ENCODE measurements at places on chromosomes 5 and 9. TPM values are rescaled to one million over a fixed set of nuclear protein-coding genes. Genes with fewer than 3 reads are reported as not detected.
A peak's percentile ranks its signal among the peaks of the same experiment; 100 is the strongest.

Gene CHSY3
- polyA plus RNA-seq = 0.37 TPM

Gene EMB
- 41.6 TPM for polyA plus RNA-seq

Gene NPDC1
- polyA plus RNA-seq = 10.6 TPM

Gene DCTN4
- polyA plus RNA-seq = 44.3 TPM

Gene MPDZ
- polyA plus RNA-seq = 9.0 TPM

Gene GPR151
- polyA plus RNA-seq = not detected

Gene CKMT2
- polyA plus RNA-seq = not detected

Gene NR2F1-AS1
- 0.33 TPM for polyA plus RNA-seq

Gene SAXO1
- polyA plus RNA-seq = not detected

Gene S1PR3
- 4.1 TPM for polyA plus RNA-seq

Gene FAM221B
- polyA plus RNA-seq = not detected

Gene MRPL36
- polyA plus RNA-seq = 152 TPM

Gene CMBL
- 12.6 TPM for polyA plus RNA-seq

Gene PCDHGA8
- 0.09 TPM for polyA plus RNA-seq

Gene IFNA2
- polyA plus RNA-seq = not detected

- DNase-seq = no peak
Measured at GRCh38 chr9:136527721-136528710, 17.8 kb downstream of the NOTCH1 start.

GRCh38 chr5:52881468-52881867, 93.8 kb downstream of the ITGA1 start:
- DNase-seq = no peak

- no peak for DNase-seq
Measured at GRCh38 chr5:128082551-128083032, 974 bp upstream of the SLC12A2 start.

GRCh38 chr5:73596705-73597328, 29.2 kb upstream of the ARHGEF28 start:
- DNase-seq = no peak

- no peak for DNase-seq
Measured at GRCh38 chr9:87592554-87593358, 95.1 kb downstream of the DAPK1 start.

DNA sequence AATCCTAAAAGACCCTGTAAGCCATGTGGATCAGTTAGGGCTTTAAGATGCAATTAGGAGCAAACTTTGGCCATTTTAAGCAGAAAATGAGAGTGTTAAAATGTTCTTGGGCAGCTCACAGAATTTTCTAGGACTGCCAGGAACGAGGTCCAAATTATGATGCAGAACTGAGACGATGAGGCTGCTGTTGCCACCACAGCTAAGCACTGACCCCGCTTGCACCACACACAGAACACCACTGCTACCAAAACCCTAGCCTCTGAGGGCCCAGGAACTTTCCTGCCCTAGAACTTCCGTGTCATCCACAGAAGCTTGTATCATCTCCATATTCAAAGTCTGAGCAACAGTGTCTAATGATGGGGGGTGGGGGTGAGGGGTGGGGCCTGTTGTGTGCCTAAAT, 41.0 kb upstream of the PCSK1 start:
- no peak for DNase-seq

DNA sequence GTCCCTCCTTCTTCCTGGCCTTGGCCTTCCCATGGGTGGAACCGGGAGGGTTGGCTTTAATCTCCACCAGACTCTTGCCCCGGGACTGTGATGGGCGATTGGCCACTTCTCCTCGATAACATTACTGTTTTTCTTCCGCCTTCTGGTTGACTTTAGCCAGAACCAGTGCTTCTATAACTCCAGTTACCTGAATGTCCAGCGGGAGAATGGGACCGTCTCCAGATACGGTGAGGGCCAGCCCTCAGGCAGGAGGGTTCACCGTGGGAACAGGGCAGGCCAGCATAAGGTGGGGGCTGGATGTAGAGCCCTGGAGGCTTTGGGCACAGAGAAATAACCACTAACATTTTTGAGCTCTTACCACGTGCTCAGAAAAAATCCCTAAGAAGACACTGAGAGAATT, 967 bp downstream of the ORM2 start:
- DNase-seq = no peak

GRCh38 chr5:150062216-150062922, 24.0 kb downstream of the CSF1R start:
- no peak for DNase-seq

- no peak for DNase-seq
Measured at GRCh38 chr9:98321269-98321668, 65.8 kb upstream of the TBC1D2 start.

- DNase-seq = peak; percentile 21
Measured at GRCh38 chr5:39424736-39425637, at the start of gene DAB2. Gene DAB2 (minus strand): TSS chr5:39424980. CDS start chr5:39394320, 30,660 bp downstream.

- peak; percentile 98 for DNase-seq
Measured at GRCh38 chr5:143008809-143009521, 238.8 kb downstream of the ARHGAP26 start.

- no peak for DNase-seq
Measured at GRCh38 chr9:7298123-7298522, 501.5 kb downstream of the DMAC1 start.

DNA sequence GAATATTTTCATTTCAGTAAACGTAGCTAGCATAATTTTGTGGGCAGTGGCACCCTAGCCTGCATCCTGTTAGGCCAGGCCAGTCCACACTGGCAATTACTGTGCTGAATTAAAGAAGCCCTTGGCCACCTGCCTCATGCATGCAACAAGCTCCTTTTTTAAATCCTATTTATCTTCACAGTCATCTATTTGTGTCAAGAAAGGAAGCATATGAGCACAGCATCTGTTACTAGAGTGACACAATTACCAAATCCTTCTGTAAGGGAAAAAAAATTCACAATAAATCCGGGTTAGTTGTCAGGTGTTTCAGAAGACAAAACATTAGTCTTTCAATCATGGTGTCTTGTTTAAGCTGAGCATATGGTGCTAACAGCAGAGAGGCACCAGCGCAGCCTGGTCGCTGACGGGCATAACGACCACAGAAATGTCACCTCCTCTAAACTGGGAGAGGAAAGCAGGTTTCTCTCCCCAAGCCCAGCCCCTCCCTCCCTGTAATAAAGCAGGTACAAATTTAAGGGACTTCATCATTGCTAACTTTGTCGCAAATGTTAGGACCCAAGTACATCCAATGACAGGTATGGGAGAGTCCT, 520.6 kb downstream of the CTNND2 start:
- DNase-seq = no peak

- no peak for DNase-seq
Measured at GRCh38 chr9:131290036-131290766, 678 bp downstream of the PLPP7 start.

DNA sequence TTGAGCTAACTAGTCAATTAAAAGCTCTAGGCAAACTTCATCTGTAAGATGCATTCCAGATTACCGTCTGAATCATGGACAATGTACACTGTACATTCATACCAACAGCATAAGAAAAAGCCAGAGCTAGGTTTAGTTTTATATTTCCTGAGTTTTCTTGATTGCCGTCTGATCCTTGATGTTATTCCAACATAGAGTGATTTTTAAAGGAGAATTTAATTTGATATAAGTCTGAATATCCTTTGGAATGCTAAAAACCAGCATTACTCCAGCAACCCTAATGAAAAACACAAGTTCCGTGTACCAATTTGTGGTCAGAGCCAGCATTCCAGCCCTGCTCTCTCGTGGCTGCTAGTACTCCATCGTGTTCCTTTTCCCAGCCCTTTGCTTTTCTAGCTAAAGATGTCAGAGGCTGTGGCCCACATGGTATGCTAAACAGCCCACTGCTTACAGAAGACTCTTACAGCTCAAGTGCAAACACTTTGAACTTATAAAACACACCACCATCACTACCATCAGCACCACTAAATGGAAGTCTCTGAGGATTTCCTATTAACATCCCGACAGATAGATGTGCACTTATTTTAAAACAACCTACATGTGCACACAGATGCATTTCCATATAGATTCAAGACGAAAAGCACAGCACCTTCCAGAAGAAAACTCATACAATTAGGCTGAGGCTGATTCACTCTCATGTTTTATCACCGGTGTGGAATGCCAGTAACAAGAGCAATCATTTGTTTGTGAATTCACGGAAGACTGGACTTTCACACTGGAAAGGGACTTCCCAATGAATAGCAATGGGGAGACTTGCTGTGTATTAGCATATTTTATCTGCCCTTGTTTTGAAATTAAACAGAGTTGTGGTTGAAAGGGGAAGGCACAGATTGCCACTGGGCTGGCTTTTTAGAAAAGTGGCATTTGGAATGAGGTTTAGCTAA, 246.9 kb upstream of the GAS1 start:
- no peak for DNase-seq

- no peak for DNase-seq
Measured at GRCh38 chr5:131630963-131631350, 4.1 kb downstream of the RAPGEF6 start.

DNA sequence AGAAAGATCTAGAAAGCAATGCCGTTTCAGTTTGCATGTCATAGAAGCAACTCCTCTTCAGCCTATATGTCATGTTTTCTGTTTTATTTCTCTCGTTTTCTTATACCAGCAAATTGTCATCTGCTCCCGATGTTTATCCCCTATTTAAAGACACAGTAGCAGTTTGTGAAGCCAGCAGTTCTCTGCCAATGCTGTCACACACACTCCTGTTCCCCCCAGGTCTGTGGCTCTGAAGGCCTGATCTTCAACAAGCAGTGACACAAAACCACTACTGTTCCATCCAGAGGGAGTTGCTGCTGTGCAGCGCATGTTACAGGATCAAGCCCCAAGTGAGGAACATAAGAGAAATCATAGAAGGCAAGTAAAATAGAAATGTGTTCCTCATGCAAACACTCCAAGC, 364.1 kb upstream of the SLC30A5 start:
- no peak for DNase-seq

DNA sequence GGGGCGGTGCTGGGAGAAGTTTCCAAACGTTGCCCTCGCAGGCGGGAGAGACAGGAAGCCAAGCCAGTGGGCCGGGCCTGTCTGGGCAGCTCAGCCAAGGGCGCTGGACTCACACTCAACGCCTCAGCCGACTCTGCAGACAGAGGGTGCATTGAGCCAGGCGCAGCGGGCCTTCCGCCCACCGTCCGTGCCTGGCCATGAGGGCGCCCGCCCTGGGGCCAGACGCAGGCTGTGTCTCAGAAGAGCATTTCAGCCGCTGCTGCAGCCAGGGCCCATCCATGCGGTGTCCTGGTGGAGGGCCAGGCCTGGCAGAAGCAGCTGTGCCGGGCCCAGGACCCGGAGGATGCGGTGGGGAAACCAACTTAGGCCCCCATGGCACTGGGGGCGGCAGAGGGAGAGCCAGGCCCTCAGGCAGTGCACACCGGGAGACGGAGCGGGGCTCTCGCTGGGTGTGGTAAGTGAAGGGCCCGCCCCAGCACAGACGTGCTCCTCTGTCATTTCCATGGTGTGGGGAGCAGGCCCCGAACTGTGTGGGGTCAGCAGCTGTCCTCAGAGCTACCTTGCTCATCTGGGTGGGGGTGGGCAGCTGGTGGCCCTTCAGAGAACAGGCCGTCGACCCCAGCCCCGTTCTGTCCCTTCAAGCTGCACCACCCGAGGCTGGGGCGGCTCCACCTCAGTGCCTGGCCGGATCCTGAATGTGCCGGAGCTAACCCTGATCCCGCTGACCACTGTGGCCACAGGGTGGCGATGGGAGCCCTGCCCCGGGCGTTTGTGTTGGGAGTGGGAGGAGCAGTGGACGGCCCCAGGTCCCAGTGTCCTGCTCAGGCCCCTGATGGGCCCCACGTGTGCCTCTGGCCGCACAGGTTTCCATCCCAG, 18.0 kb downstream of the DNLZ start:
- DNase-seq = no peak

- DNase-seq = no peak
Measured at GRCh38 chr9:10168241-10168640, 444.6 kb downstream of the PTPRD start.

Data from keratinocyte (primary cell).